Lung (tissue), 17 donors: ENCODE measurements at places on chromosomes 7 and 10. TPM values are rescaled to one million over a fixed set of nuclear protein-coding genes. Genes with fewer than 3 reads are reported as not detected.
A peak's percentile ranks its signal among the peaks of the same experiment; 100 is the strongest.

- no peaks in the 10 kb centered on the region for H3K4me1 ChIP-seq
- no peaks in the 10 kb centered on the region for H3K36me3 ChIP-seq
- no peaks in the 10 kb centered on the region for H3K27me3 ChIP-seq
- no peak for DNase-seq
- no peak overlapping the region for H3K4me3 ChIP-seq
- H3K27ac ChIP-seq = no peak overlapping the region
Observed at GRCh38 chr7:77664715-77665114, 31.5 kb upstream of the RSBN1L start.

GRCh38 chr7:130037703-130038102, 13.5 kb downstream of the ZC3HC1 start:
- no peak overlapping the region for H3K4me3 ChIP-seq
- H3K36me3 ChIP-seq = peaks cover 24% of the 10 kb centered on the region
- DNase-seq = peak; percentile 23
- H3K4me1 ChIP-seq = no peaks in the 10 kb centered on the region

- H3K36me3 ChIP-seq = no peaks in the 10 kb centered on the region
- no peak for DNase-seq
- peaks cover 12% of the 10 kb centered on the region for H3K4me1 ChIP-seq
- no peak overlapping the region for H3K4me3 ChIP-seq
- no peaks in the 10 kb centered on the region for H3K27me3 ChIP-seq
Observed at GRCh38 chr10:73892310-73893030, 18.1 kb upstream of the CAMK2G start.

- H3K36me3 ChIP-seq = no peaks in the 10 kb centered on the region
- H3K27ac ChIP-seq = peak overlapping the region; percentile 63
- peak overlapping the region; percentile 98 for H3K4me3 ChIP-seq
- H3K4me1 ChIP-seq = peaks cover 3% of the 10 kb centered on the region
- no peaks in the 10 kb centered on the region for H3K27me3 ChIP-seq
Observed at GRCh38 chr7:97971120-97971989, 18.6 kb downstream of the OCM2 start.

GRCh38 chr10:88103576-88103975, 240.2 kb downstream of the PTEN start:
- H3K27me3 ChIP-seq = no peaks in the 10 kb centered on the region
- no peaks in the 10 kb centered on the region for H3K4me1 ChIP-seq

- no peak overlapping the region for H3K4me3 ChIP-seq
- peaks cover 4% of the 10 kb centered on the region for H3K4me1 ChIP-seq
- H3K27me3 ChIP-seq = no peaks in the 10 kb centered on the region
- peak; percentile 15 for DNase-seq
- H3K36me3 ChIP-seq = no peaks in the 10 kb centered on the region
Observed at GRCh38 chr10:99784016-99784726, 1.7 kb downstream of the ABCC2 start.

DNA sequence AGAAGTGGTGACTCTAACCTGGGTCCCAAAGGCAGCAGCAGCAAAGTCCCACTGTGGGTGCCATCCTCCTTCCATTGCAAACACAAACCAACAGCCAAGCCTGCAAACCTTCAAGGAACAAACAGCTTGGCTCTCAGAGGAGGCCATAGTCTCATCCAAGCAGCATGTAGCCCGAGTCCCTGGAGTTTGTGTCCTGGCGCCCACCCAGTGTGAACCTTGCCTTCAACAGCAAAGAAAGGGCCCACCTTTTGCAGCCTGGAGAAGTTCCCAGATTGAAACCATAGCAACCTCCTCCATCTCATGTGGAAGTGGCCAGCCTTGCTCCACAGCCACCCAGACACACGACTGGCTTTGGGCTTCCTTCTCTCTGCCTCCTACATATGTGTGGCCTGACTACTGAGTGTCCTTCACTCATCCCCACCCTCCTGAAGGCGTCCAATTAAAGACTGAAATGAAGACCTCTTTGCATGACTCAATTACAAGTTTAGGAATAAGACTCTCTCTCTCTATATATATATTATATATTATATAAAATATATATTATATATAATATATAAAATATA, 106.1 kb downstream of the C10orf90 start:
- H3K27me3 ChIP-seq = no peaks in the 10 kb centered on the region
- no peak overlapping the region for H3K27ac ChIP-seq
- no peaks in the 10 kb centered on the region for H3K4me1 ChIP-seq
- no peak overlapping the region for H3K4me3 ChIP-seq
- H3K36me3 ChIP-seq = no peaks in the 10 kb centered on the region
- DNase-seq = no peak

DNA sequence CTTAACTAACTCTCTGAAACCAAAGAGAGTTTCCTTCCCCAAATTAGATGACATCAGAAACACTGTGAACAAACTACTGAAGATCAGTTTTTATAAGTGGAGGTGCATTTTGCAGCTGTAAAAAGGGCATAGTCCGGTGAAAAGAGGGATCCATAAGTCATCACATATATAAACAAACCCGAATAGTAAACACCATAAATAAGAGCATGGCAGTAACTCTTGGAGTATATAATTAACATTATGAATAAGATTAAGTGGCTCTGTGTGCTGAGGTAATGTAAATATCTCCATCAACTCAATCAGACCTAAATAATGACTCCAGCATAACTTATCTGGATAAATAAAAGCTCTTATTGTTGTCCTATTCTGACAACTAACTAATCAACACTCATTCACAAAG, 43.0 kb upstream of the SHTN1 start:
- H3K4me3 ChIP-seq = no peak overlapping the region
- DNase-seq = no peak
- no peaks in the 10 kb centered on the region for H3K27me3 ChIP-seq
- H3K36me3 ChIP-seq = no peaks in the 10 kb centered on the region
- H3K4me1 ChIP-seq = no peaks in the 10 kb centered on the region

DNA sequence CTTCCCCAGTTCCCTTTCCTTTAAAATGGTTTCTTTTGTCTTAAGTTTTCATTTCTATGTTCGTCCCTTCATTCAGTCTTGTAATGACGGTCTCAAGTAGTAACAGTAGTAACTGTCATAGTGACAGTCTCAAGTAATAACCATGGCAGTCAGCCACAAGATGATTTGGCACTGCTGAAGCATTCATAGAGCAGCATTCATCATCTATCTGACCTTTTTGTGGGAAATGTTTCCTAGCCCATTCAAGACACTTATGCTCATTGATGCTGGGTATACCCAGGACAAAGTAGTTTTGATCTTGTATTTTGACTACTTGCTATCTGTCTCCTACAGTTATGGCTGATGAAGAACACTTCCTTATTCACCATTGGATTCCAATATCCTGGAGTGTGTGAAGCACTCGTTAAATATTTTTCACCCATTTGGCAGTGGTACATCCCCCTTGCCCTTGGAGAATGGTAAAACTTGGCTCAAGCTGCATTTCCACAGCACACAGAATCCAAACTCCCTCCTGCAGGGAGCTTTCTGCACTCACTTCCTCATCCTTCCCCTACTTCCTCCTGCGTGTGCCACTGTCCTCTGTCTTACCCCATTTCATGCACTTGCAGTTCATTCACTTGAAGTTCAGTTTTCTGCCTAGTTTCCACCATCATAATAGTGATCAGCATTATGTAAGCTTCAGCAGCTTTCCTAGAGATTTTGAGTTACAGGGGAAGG, 19.0 kb downstream of the GIMAP4 start:
- H3K36me3 ChIP-seq = no peaks in the 10 kb centered on the region
- no peak overlapping the region for H3K4me3 ChIP-seq
- H3K4me1 ChIP-seq = peaks cover 2% of the 10 kb centered on the region

- no peaks in the 10 kb centered on the region for H3K4me1 ChIP-seq
- H3K27ac ChIP-seq = no peak overlapping the region
- no peak for DNase-seq
- H3K4me3 ChIP-seq = no peak overlapping the region
- H3K27me3 ChIP-seq = no peaks in the 10 kb centered on the region
Observed at GRCh38 chr7:26091933-26092332, 60.1 kb upstream of the NFE2L3 start.

- H3K27me3 ChIP-seq = no peaks in the 10 kb centered on the region
- H3K27ac ChIP-seq = peak overlapping the region; percentile 71
Observed at GRCh38 chr10:78802866-78803265, 265.9 kb upstream of the ZMIZ1 start.

GRCh38 chr10:44788147-44789129, 122.7 kb upstream of the TMEM72 start:
- H3K4me1 ChIP-seq = no peaks in the 10 kb centered on the region
- H3K27ac ChIP-seq = no peak overlapping the region
- H3K27me3 ChIP-seq = no peaks in the 10 kb centered on the region

GRCh38 chr10:31769564-31769963, 159.1 kb downstream of the ARHGAP12 start:
- no peak overlapping the region for H3K4me3 ChIP-seq
- no peak for DNase-seq
- H3K36me3 ChIP-seq = no peaks in the 10 kb centered on the region
- H3K4me1 ChIP-seq = no peaks in the 10 kb centered on the region
- H3K27ac ChIP-seq = no peak overlapping the region

GRCh38 chr7:39490296-39490695, 75.9 kb upstream of the YAE1 start:
- DNase-seq = no peak
- no peak overlapping the region for H3K27ac ChIP-seq
- H3K27me3 ChIP-seq = no peaks in the 10 kb centered on the region
- H3K36me3 ChIP-seq = no peaks in the 10 kb centered on the region

DNA sequence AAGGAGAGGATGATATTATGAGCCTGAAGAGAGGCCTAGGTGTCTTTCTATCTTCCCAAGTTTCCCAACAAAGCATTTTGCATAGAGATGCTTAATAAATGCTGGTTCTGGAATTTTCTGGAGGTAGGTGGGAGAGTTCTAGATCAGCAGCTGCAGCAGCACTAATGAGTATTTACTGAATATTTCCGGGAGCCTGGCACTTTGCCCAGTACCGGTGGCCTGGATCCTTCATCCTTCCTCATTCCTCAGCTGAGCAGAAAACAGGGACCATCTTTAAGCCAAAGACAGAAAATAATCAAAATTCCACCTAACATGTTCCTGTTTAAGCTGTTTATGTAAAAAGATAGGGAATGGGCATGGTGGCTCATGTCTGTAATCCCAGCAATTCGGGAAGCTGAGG, 813.2 kb upstream of the AUTS2 start:
- no peak overlapping the region for H3K4me3 ChIP-seq
- H3K36me3 ChIP-seq = no peaks in the 10 kb centered on the region
- no peaks in the 10 kb centered on the region for H3K27me3 ChIP-seq
- H3K27ac ChIP-seq = no peak overlapping the region
- no peak for DNase-seq

Gene DENND11
- total RNA-seq = 24.1 TPM

Gene PKD2L1
- 1.1 TPM for total RNA-seq

Gene FFAR4
- total RNA-seq = 4.7 TPM

Gene EBLN1
- not detected for total RNA-seq

Gene ZNF655
- 138 TPM for total RNA-seq

Gene SLC26A3
- 0.31 TPM for total RNA-seq

Gene OR6B1
- not detected for total RNA-seq

Gene SLC39A12
- not detected for total RNA-seq
